AG08395 (cell line): ENCODE measurements at places on chromosomes 6 and 20.

- no peak for DNase-seq
Measured at GRCh38 chr6:137754366-137754765, 112.7 kb upstream of the TNFAIP3 start.

DNA sequence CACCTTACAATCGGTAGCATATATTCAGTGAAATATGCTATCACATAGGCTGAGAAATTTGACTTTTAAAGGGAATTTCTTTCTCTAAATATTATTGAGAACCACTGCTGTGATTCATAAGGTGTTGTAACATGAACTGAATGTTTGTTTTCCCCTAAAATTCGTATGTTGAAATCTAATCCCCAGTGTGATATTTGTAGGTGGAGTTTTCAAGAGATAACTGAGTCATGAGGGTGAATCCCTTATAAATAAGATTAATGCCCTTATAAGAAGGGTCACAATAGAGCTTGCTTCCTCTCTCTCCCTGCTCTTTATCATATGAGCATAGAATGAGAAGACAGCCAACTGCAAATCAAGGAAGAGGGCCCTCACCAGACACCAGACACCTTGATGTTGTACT lies 64.8 kb downstream of the LMBRD1 start:
- DNase-seq: no peak

DNA sequence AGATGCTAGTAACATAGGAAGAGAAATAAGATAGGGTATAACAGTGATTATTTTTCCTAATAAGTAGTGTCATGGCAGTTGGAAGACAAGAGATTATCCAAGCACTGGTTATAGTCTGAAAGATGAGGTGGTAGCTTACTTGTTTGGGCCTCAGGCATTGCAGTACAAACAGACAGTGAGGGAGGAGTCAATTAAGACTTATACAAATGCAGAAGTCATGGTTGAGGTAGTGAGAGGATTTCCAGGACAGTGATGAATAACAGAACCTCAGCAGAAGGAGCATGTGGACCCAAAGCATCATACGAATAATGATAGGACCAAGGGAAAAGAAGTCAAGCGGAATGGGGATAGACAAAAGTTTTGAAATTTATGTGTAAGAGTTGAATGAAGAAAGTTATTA lies 53.5 kb downstream of the HCRTR2 start:
- no peak for DNase-seq

- no peak for DNase-seq
Measured at GRCh38 chr20:11296221-11296620, 621.5 kb upstream of the BTBD3 start.

GRCh38 chr6:106133040-106133439 lies 46.9 kb downstream of the PRDM1 start:
- DNase-seq: no peak

- DNase-seq: no peak
Measured at GRCh38 chr6:21914121-21914973, 320.8 kb downstream of the SOX4 start.

- no peak for DNase-seq
Measured at GRCh38 chr6:89221129-89221528, 4.0 kb upstream of the GABRR1 start.

- DNase-seq: no peak
Measured at GRCh38 chr6:28865401-28866204, 58.2 kb downstream of the TRIM27 start.

DNA sequence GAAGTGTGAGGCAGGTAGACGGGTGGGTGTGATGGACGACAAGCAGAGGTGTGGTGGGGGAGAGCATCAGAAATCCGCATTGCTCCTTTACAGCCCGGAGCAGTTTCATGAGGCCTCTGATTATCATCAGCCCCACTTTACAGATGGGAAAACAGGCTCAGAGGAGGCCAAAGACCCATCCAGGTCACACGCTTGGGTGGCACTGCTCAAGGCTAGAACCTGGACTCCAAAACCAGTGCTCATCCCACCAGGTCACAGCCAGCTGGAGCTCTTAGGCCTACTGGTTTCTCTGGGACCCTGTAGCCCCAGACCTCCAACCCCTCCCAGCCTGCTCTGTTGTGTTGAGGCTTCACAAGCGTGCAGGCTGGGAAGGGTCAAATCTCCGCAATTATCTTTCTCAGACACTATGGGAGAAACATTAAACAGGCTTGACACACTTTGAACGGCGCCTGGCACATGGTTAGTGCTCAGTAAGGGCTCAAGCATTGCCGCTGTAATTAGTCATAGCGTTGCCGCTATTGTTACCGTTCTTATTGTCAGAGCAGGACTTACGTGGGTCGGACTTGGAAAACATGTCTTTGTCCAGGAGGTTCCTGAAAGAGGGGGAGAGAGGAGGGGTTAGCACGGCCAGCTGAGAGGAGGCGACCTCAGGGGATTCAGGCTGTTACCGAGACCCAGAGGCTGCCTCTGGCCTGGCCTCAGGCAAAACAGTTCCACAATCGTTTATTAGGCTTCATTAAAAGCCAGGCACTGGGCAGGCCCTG lies 16.6 kb downstream of the CPNE5 start:
- DNase-seq: no peak

- no peak for DNase-seq
Measured at GRCh38 chr20:41200446-41201202, 63.3 kb downstream of the PLCG1 start.

- DNase-seq: no peak
Measured at GRCh38 chr6:38389875-38390274, 249.9 kb downstream of the BTBD9 start.

DNA sequence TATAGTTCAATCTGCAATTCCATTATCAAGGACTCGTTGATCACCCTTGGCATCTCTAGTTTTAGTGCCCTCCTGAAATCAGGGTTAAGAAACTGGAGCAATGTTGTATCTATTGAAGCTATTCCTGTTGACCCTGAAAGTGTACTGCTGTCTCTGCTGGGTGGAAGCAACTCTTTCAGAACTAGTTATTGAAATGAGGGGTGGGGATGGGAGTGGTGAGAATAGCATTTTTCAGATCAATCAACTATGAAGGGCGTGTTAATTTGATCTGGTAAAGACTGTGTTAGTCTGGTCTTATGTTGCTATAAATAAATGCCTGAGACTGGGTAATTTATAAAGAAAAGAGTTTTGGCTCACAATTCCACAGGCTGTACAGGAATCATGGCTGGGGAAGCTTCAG lies 152.5 kb upstream of the BMP5 start:
- DNase-seq: no peak

GRCh38 chr20:3767427-3768341 lies at the start of gene ADISSP:
Gene ADISSP (minus strand): TSS chr20:3767753. CDS start chr20:3760100, 7,653 bp downstream.
- peak; percentile 100 for DNase-seq

- DNase-seq: no peak
Measured at GRCh38 chr6:166932116-166932515, 24.2 kb downstream of the RNASET2 start.

GRCh38 chr6:48985025-48985424 lies 478.0 kb downstream of the MMUT start:
- DNase-seq: no peak

DNA sequence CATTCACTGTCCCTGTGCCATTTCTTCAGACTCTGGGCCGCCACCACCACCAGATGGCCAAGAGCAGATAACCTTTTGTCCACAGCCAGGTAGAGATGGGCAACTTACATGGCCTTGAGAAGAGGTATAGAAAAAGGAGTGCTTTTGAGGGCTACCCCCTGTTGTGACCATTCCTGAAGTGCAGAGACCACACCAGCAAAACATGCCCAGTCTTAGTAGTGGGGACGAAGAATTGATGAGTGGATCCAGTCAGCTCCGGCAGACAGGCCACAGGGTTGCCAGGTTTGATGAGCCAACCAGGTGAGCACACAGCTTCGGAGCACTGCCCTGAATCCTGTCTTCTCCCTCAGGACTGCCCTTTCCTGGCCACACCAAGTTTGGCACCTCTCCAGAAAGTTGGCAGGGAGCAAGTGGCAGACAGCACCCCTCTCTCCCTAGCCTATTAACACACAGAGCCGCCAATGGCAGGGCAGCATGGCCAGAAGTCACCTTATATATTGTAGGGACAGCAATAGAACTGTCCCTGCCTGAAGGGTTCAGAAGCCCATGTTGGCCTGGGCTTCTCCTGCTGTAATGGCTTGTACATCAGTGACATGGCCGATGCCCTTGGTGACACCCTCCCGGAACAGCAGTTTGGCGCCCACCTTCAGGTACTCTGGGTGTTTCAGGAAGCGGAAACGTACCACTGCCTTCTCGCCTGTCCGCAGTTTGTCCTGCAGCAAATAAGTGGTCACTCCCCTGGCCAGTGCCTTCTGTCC lies 7.8 kb downstream of the GTPBP2 start:
- DNase-seq: no peak

DNA sequence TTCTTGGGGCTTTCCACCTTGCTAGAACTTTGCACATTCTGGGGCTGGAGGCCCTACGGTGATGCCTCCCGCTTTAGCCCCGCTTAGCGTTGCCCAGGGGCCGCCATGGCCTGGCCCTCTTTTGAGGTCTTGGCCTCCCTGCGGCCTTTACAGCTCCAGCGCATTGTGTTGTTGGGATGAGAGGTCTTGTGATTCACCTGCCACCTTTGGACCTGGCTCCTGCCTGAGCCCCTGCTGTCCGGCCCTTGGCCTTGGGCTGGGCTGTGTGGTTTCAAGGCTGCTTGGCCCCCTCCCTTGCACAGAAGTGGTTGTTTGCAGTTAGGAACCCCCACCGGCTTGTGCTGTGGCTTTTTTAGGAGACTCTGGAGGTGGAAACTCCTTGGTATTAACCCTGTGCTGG lies 61.0 kb upstream of the CDH4 start:
- no peak for DNase-seq

DNA sequence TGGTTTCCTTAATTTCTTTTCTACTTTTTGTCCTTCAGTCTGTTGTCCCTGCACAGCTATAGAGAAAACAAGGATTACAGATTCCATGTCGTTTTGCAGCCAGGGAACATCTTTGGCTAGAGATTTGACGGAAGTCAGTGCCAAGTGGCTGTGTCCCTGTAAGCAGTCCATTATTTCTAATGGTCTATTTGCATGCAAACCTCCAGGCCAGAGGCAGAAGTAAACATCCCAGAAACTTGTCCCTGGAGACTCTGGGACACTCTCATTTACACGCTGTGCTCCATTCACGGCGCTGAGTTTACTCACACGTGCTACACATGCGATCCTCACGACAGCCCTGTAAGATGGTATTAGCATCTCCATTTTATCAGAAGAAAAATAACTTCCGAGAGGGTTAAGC lies 355.5 kb downstream of the PRKN start:
- no peak for DNase-seq

GRCh38 chr20:24275946-24276705 lies 193.3 kb upstream of the SYNDIG1 start:
- no peak for DNase-seq

DNA sequence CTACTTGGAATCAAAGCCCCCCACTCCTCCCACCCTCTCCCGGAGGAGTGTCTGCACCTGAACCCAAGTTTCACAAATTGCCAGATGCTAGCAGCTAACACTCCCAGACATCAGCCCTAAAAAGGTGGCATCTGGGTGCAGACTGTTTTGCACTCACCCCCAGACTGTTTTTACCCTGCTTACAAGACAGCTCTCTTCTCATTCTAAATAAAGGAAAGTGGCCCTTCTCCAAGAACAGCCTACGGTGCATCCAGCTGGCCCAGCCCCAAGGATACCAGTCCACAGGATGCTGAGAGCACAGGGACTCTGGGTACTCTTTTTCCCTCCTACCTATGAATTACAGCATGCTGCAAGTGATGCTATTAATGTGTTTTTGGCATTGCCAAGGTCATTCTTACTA lies 842.0 kb upstream of the FLRT3 start:
- no peak for DNase-seq

- no peak for DNase-seq
Measured at GRCh38 chr6:3314176-3314575, 55.4 kb downstream of the PSMG4 start.

DNA sequence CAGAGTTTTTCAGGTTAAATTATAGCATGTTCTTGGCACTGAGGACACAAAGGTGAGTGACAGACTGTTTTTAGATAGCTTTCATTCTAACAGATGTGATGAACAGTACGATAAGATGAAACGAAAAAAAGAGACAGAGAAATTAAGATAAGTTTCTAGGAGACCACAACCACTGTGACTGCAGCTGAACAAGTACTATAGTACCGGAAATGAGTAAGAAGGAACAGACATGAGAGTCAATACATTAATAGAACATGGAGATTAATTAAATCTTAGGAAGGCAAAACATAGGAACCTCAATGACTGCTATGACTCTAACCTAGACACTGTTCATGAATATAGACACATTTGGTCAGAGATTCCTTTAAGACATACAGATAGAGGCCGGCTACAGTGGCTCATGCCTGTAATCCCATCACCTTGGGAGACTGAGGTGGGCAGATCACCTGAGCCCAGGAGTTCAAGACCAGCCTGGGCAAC lies 40.2 kb downstream of the HBS1L start:
- no peak for DNase-seq

GRCh38 chr6:105164418-105164817 lies 15.4 kb downstream of the POPDC3 start:
- no peak for DNase-seq

DNA sequence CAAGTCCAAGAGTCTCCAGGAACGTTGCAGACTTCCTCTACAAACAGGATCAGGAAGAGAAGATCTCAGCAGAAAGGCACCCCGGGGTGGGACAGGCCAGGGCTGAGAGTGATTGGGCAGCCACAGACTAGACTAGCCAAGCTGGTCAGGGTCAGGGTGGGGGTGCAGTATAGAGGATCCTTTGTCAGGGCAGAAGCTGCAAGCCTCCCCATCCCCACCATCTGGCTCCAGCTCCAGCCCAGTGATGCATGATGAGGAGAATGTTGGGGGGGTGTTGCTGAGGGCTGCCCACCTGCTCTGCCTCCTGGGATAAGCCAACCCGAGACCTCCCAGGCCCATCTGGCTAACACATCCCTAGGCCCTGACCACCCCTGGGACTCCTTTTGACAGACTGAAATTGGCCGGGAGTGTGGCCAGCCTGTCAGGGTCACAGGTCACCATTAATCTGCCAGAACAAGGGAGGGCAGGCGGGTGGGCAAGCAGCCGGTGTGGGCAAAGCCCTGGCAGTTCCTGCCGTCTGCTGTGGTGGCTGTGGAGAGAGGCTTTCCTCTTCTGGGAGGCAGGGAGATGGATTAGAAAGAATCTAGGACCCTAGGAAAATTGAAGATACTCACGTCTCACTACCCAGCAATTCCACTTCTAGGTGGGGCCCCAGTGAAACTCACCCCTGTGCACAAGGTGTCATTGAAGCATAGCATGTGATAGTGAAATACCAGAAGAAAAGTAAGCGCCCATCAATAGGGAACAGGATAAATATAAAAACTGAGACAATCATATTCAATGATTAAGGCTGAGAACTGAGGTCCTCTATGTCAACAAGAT lies 22.1 kb upstream of the SNTA1 start:
- no peak for DNase-seq

DNA sequence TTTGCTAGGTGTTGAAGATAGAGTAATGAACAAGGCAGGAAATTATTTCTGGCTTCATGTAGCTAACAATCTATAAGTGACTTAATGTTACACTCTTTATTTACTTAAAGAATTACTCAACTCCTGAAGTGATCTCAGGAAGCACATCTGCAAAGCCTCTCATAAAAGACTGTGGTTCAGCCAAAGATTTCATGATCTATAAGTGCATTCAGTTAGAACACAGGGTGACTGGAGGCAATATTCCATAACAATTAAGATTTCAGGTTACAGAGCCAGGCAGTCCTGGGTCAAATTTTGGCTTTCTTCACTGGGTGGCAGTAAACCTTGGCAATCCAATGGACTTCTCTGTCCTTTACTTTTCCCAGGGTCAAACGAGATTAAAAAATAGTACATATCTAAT lies 204.0 kb downstream of the TPBG start:
- DNase-seq: no peak
